Motor neuron (in vitro differentiated cells): ENCODE measurements at places on chromosomes 13 and 19. TPM values are rescaled to one million over a fixed set of nuclear protein-coding genes. Genes with fewer than 3 reads are reported as not detected.

The OR7D2 gene
- 0.10 TPM in 1 of 2 replicates, not detected in the other for total RNA-seq

The KLF1 gene
- 0.11 TPM in 1 of 2 replicates, not detected in the other for total RNA-seq

The RNF17 gene
- total RNA-seq = not detected in 2 replicates

The PRODH2 gene
- not detected in 2 replicates for total RNA-seq

The ACER1 gene
- not detected in 2 replicates for total RNA-seq

The CYP4F11 gene
- total RNA-seq = 1.1 TPM in 1 of 2 replicates, not detected in the other
